ENCODE measurements at places on chromosomes 7 and 10. TPM values are rescaled to one million over a fixed set of nuclear protein-coding genes. Genes with fewer than 3 reads are reported as not detected.

DNA sequence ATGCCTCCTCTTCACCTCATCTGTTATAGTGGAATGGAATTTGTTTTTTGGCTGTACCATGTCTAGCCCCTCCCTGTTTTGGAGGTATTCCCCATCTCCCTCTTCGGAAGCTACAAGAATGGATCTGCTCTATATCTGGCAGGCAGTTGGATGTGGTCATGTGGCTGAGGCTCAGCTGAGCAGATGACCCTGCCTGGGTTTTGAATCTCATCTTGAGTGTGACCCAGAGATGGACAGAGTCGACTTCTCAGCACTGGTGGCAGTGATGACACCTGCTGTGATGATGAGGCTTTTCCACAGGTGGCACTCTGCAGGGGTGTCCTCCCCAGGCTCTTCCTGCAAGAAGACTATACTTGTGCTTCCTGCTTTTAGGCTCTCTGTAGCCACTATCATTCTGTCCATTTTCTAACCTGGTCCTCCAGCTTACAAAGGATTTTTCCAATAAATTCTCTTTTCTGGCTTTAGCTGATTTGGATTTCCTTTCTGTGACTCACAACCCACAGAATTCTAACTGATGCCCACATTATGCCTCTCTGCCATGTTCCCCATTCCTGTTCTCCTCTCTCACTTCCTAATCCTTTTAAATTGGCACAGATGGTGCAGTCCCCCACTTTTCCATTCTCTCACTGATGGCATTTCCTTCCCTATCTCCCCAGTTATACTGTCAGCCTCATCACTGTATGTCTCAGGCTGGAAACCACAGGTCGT is 7.5 kb upstream of the ARHGAP22 start:
- no peaks in the 10 kb centered on the region for H3K27me3 ChIP-seq
- no peak for DNase-seq
- H3K4me3 ChIP-seq = no peak overlapping the region
- no peaks in the 10 kb centered on the region for H3K36me3 ChIP-seq

DNA sequence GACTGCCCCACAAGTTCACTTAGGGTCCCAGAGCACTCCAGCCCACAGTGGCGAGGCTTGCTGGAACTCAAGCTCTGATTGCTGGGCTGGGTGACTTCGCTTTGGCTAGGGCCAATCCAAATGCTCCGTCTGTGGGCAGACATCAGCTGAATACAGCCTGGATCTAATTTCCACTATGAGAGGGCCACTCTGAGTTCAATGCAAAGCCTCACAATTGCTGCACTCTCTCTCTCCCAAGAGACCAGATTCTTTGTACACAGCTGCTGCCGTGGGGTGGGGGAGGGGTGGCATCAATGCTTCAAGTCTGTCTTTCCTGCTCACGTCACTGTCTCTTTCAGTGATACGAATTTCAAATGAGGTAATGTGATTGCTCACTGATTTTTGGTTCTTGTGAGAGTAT is 47.3 kb upstream of the BPGM start:
- H3K27ac ChIP-seq = no peak overlapping the region
- no peaks in the 10 kb centered on the region for H3K4me1 ChIP-seq
- H3K4me3 ChIP-seq = no peak overlapping the region

DNA sequence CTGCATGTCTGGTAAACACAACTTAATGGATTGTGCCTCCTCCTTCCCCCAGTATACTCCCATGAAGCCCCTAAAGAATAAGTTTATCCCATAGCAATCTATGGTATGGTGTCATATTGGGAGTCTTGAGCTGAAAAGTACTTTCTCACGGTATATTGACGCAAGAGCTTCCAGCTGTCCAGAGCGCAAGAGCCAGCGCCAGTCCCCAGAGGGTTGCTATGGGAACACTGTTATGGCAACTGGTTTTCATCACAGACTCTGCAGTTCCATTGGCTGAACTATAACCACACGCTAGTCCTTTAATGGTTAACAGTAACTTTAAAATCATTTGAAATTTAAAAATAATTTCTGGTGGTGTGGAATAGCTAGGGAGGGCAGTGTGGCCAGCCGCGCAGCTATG is 46.9 kb downstream of the PRPF18 start:
- no peak for DNase-seq
- no peaks in the 10 kb centered on the region for H3K36me3 ChIP-seq
- no peak overlapping the region for H3K4me3 ChIP-seq
- H3K4me1 ChIP-seq = no peaks in the 10 kb centered on the region

- no peak for DNase-seq
- H3K4me1 ChIP-seq = no peaks in the 10 kb centered on the region
- H3K4me3 ChIP-seq = no peak overlapping the region
- H3K36me3 ChIP-seq = no peaks in the 10 kb centered on the region
- no peak overlapping the region for H3K27ac ChIP-seq
Observed at GRCh38 chr10:86225103-86225782, 141.4 kb downstream of the GRID1 start.

DNA sequence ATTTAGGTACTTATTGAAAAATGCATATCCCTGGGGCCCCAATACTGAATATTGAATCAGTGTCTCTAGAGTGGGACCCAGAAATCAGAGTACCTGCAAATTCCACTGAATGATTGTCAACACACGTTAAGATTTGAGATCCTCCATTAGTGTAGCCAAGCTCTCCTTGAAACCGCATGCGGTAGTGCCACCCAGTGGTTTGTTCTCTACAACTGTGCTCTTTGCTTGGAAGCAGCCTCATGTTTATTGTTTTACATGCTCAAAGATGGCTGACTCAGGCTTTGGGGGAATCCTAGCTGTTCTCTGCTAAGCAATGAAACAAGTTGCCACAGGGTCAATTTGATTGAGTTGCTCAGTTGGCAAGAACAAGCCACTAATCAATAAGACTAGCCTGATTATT is 340.2 kb upstream of the CELF2 start:
- H3K27me3 ChIP-seq = no peaks in the 10 kb centered on the region
- no peaks in the 10 kb centered on the region for H3K4me1 ChIP-seq
- peak; percentile 56 for DNase-seq
- H3K36me3 ChIP-seq = no peaks in the 10 kb centered on the region
- no peak overlapping the region for H3K4me3 ChIP-seq

GRCh38 chr7:15845461-15845860 is 159.0 kb upstream of the MEOX2 start:
- H3K4me1 ChIP-seq = no peaks in the 10 kb centered on the region
- no peaks in the 10 kb centered on the region for H3K27me3 ChIP-seq
- H3K4me3 ChIP-seq = no peak overlapping the region
- no peaks in the 10 kb centered on the region for H3K36me3 ChIP-seq
- H3K27ac ChIP-seq = no peak overlapping the region

GRCh38 chr7:121901026-121901425 is 28.1 kb downstream of the PTPRZ1 start:
- H3K27me3 ChIP-seq = no peaks in the 10 kb centered on the region
- H3K36me3 ChIP-seq = no peaks in the 10 kb centered on the region
- H3K27ac ChIP-seq = no peak overlapping the region

- no peaks in the 10 kb centered on the region for H3K36me3 ChIP-seq
- no peak overlapping the region for H3K27ac ChIP-seq
- no peak for DNase-seq
- H3K4me1 ChIP-seq = no peaks in the 10 kb centered on the region
- H3K4me3 ChIP-seq = no peak overlapping the region
- H3K27me3 ChIP-seq = no peaks in the 10 kb centered on the region
Observed at GRCh38 chr10:131928248-131929095, 27.7 kb downstream of the PPP2R2D start.

DNA sequence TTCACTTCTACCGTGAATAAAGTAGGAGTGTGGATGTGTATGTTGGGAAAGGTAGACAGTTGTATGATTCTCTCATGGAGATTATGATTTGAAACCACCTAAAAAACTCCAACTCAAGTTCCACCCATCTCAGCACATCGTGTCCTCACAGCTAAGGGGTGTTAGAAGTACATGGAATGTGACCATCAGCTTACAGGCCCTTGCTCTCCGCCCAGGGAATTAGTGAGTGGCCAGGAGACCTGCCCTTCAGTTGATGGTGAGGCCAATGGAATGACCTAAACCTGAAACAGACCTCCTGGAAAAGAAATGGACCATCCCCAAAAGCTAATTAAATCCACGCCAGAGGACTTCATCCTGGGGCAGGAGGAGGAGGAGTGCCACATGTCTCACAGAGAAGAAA is 2.1 kb upstream of the WNT2 start:
- no peaks in the 10 kb centered on the region for H3K36me3 ChIP-seq
- H3K4me1 ChIP-seq = peaks cover 22% of the 10 kb centered on the region
- no peak for DNase-seq
- peaks cover 13% of the 10 kb centered on the region for H3K27me3 ChIP-seq

DNA sequence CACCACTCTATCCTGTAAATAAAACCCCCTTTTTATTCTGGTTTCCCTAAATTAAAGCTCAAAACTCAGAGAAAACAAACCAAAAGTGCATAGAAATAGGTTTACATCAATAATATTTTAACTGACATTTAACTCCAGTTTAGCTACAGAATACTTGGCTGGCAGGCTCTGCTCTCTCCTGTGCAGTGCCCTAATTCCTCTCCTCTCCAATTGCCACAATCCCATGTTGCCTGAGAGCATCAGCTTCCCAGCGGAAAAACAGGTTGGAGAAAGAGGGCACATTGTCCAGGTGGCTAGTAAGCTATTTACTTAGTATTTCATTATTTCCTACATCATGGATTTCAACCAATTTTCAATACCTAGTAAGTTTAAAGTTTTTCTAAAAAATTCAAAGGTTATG is 8.7 kb downstream of the SEMA3E start:
- H3K4me1 ChIP-seq = no peaks in the 10 kb centered on the region
- no peak overlapping the region for H3K27ac ChIP-seq
- no peak for DNase-seq
- H3K4me3 ChIP-seq = no peak overlapping the region
- H3K27me3 ChIP-seq = no peaks in the 10 kb centered on the region

DNA sequence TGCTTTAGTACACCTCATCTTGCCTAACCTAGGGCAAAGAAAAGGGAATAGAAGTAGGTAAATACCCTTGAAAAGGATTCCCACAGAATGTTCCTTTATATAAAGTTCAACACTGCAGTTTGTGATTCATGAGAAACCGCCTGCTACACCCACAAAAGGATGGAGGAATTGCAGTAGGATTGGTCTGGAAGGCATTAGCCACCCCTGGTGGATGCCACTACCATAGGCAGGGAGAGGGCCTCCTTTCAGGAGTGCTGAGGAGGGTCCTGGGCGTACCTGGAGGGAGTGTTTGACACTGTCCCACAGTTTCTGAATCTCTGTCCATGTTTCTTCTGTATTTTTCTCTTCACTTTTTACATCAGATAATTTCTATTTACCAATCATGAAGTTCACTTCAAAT is 221.8 kb upstream of the TMEM72 start:
- no peak overlapping the region for H3K4me3 ChIP-seq
- DNase-seq = no peak
- no peak overlapping the region for H3K27ac ChIP-seq
- H3K36me3 ChIP-seq = no peaks in the 10 kb centered on the region
- H3K4me1 ChIP-seq = no peaks in the 10 kb centered on the region

- H3K4me3 ChIP-seq = no peak overlapping the region
- H3K27me3 ChIP-seq = no peaks in the 10 kb centered on the region
- H3K27ac ChIP-seq = no peak overlapping the region
- DNase-seq = no peak
- H3K4me1 ChIP-seq = no peaks in the 10 kb centered on the region
- H3K36me3 ChIP-seq = no peaks in the 10 kb centered on the region
Observed at GRCh38 chr10:31143331-31143935, 111.8 kb upstream of the ZNF438 start.

GRCh38 chr10:20955355-20955893 is 58.3 kb upstream of the NEBL start:
- no peaks in the 10 kb centered on the region for H3K4me1 ChIP-seq
- H3K36me3 ChIP-seq = no peaks in the 10 kb centered on the region
- no peak overlapping the region for H3K27ac ChIP-seq
- H3K27me3 ChIP-seq = no peaks in the 10 kb centered on the region

DNA sequence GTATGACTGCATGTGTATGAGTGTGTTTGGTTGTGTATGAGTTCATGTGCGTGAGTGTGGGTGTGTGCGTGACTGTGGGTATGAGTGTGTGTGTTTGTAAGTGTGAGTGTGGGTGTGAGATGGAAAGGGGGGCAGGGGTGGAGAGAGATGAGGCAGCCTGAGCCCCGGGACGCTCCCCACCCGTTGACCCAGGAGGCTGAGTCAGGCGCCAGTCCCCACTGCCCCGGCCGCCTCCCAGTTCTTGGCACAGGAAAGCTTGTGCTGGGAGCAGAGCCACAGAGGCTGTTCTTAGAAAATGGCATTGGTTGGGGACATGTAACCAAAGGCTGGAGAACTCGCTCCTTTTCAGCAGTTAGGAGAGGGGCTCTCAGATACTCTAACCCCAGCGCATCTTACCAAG is 27.8 kb upstream of the NUB1 start:
- no peak overlapping the region for H3K4me3 ChIP-seq
- no peaks in the 10 kb centered on the region for H3K36me3 ChIP-seq
- no peaks in the 10 kb centered on the region for H3K4me1 ChIP-seq
- H3K27ac ChIP-seq = no peak overlapping the region
- no peak for DNase-seq

DNA sequence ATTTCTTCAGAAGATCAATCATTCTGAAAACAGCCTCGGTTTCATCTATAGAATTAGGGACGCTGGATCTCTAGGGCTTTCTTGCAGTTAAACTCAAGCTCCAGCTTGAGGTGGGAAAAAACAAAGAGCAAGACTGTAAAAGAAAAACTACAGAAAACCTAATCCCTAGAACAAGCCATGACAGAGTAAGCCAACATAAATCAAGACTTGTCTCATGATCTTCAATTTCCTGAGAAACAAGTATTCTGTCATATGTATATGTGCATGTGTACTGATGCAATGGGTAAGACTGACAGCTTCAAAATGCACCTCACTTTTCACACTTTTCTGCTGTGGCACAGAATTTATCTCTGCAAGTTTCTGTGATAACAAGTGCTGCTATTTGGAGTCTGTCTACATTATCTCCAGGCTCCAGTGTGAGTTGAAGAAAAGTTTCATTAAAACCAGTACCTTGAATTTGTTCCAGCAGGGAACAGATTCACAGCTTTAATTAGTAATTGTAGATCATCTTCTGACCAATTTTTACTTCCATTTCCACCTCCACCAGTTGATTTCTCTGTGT is 19.2 kb downstream of the PMPCB start:
- DNase-seq = no peak
- H3K4me3 ChIP-seq = no peak overlapping the region
- H3K4me1 ChIP-seq = no peaks in the 10 kb centered on the region
- no peaks in the 10 kb centered on the region for H3K36me3 ChIP-seq

- H3K4me3 ChIP-seq = no peak overlapping the region
- H3K27ac ChIP-seq = no peak overlapping the region
- no peak for DNase-seq
- H3K36me3 ChIP-seq = no peaks in the 10 kb centered on the region
Observed at GRCh38 chr10:92150823-92151222, 140.1 kb downstream of the CPEB3 start.

GRCh38 chr7:42915356-42915755 is 3.5 kb upstream of the C7orf25 start:
- H3K4me3 ChIP-seq = no peak overlapping the region
- no peaks in the 10 kb centered on the region for H3K27me3 ChIP-seq
- no peak overlapping the region for H3K27ac ChIP-seq
- no peaks in the 10 kb centered on the region for H3K36me3 ChIP-seq
- no peak for DNase-seq

SLIT1 gene
- total RNA-seq = not detected

YKT6 gene
- 59.4 TPM for total RNA-seq

HKDC1 gene
- 193 TPM for total RNA-seq

DTX2 gene
- 67.3 TPM for total RNA-seq

POP7 gene
- total RNA-seq = 29.1 TPM

PPP1R3C gene
- total RNA-seq = 1.1 TPM

MALRD1 gene
- total RNA-seq = 256 TPM

STEAP4 gene
- 2.9 TPM for total RNA-seq

UFSP1 gene
- 4.7 TPM for total RNA-seq
